ENCODE measurements at places on chromosomes 16 and 17. TPM values are rescaled to one million over a fixed set of nuclear protein-coding genes. Genes with fewer than 3 reads are reported as not detected.

PPP1R27 gene
- total RNA-seq = not detected

TMEM238L gene
- not detected for total RNA-seq

TAT gene
- total RNA-seq = 0.06 TPM

KRT40 gene
- not detected for total RNA-seq

TM4SF5 gene
- total RNA-seq = 0.75 TPM

ATP6V0C gene
- total RNA-seq = 133 TPM

NKD1 gene
- total RNA-seq = 0.54 TPM

SDK2 gene
- 0.33 TPM for total RNA-seq

PABPN1L gene
- not detected for total RNA-seq

C16orf86 gene
- not detected for total RNA-seq

C1QTNF8 gene
- not detected for total RNA-seq

RAB11FIP4 gene
- total RNA-seq = 2.1 TPM

TEDC2 gene
- 23.5 TPM for total RNA-seq

MMP2 gene
- 9.2 TPM for total RNA-seq

GCGR gene
- total RNA-seq = not detected

FOXL1 gene
- 1.7 TPM for total RNA-seq

ZG16 gene
- total RNA-seq = not detected

All from A549 treated with RU486 at 1 μM for 4 hours (cell line).